ENCODE measurements at places on chromosomes 4 and X.

DNA sequence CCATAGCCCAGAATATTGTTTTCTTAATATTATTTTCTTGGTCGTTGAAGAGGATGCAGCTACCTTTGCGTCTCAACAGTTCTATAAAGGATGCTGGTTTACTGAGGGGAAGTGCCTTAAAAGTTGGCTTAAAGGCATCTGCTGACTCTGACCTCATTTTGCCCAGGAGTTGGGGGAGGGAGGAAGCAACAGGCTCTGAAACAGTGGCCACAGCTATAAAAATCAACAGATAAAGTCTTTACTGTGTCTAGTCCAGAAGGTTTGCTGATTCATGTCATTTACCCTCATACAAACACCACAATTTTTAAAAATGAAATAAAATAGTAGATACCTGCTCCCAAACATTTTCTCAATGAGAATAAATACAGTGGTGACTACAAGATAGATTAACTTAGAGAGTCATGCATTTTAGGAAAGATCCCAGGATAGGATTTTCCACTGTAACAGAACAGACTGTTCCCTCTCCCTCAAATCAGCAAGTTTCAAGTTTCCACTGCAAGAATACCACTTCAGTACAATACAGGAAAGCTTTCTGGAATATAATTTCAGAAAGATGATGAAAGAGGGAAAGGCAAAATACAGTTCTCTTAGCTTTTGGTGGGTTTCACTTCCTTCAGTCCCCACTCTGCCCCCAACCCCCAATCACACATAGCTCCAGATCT, 1.9 kb downstream of the PHKA1 start:
- no peak for DNase-seq

GRCh38 chrX:81868979-81869378, 667.1 kb downstream of the SH3BGRL start:
- no peak for DNase-seq

DNA sequence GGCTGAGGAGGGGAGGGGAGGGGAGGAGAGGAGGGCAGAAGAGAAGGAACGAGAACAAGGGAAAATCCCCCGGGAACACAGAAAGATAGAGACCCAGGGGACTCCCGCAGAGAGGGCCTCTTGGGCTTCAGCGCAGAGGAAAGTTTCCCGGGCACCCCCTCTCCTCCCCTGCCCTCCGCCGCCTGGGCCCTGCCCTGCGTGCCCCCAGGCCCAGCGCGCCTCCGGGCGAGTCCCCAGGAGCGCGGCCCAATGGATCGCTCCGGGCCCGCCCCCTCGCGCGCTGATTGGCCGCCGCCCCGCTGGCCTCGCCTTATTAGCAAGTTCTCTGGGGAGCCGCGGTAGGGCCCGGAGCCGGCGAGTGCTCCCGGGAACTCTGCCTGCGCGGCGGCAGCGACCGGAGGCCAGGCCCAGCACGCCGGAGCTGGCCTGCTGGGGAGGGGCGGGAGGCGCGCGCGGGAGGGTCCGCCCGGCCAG, at the start of gene MSX1:
Gene MSX1, plus strand, starts transcription at position 341 of the 474 bp plus-strand sequence. CDS start 235 bp downstream, outside the sequence.
- DNase-seq: peak; percentile 92

DNA sequence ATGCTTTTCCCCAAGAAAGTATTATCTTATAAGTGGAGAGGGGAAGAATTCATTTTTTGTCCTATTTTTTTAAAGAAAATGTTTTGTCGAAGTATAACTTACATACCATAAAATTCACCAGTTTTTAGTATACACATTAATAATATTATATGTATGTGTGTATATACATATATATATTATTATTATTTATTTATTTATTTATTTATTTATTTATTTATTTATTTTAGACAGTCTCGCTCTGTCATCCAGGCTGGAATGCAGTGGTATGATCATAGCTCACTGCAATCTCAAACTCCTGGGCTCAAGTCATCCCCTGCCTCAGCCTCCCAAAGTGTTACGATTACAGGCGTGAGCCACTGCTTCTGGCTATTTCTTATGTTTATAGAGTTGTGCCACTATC, 334.1 kb downstream of the ZNF674 start:
- no peak for DNase-seq

GRCh38 chr4:114017120-114017917, 37.9 kb upstream of the ARSJ start:
- DNase-seq: no peak

DNA sequence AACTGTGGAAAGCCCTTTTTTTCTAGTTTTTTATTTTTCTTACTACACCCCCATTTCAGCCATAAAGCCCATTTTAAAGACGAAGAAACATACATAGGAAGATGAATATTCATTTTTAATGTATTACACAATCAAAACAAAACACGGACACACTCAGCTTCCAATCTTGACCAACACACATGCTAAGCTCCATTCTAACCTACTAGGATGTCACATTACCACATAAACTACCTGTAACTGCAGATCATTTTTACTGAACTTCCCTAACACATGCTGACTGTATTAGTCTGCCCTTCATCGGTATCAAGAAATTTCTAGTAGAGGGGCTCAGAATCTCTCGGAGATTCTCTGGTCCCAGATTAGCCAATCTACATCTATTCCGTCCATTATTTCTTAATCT, 1.8 kb downstream of the CCNI start:
- no peak for DNase-seq

DNA sequence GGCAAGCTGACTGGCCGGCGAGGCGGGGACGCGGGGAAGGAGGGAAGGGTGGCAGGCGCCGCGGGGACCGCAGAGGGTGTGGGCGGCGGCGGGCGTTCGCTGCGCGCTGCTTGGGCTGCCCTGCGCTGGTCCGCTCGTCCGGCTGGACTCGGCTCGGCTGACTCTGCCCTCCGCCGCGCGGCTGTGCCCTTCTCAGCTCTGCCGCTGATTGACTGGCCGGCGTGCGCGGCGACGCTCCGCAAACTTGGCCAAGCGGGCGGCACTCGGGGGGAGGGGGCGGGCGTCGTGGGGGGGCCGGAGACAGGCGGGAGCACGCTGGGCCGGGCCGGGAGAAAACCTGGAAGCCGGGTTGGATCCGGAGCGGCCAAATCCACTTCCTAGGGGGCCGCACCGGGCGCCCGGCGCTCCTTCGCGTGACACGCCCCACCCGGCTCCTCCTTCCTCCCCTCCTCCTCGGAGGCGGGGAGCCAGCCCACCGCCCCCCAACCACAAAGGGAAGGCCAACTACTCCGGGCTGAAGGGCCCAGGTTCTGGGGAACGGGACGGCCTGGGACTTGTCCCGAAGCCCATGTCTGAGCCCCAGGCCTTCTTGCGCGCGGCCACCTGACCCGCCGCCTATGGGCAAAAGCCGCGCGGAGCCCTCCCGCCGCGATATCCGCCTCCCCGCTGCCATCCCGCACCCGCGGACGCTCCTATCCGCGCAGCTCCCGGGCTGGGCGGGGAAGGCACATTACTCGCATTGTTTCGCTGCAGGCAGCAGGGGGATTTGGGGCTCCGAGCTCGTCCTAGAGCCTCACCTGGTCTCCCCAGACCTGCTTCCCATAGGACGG, at the start of gene GPC4:
Gene GPC4, minus strand, starts transcription at position 214 of the 830 bp plus-strand sequence. CDS start 524 bp downstream, outside the sequence.
- no peak for DNase-seq

DNA sequence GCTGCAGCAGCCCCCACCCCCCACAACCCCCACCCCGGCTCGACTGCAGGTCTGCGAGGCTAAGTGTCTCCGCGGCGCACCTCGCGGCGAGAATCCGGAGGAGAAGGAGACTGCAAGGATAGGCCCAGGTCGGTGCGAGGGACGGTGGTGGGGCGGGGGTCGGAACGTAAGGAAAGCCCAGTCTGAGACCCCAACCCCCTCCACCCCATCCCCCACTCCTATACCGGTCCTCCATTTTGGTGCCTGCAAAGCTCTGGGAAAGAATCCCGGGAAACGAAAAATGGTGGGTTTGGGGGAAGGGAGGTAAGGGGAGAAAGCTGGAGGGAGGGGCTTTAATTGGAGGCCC, 614 bp downstream of the BEX3 start:
- no peak for DNase-seq

DNA sequence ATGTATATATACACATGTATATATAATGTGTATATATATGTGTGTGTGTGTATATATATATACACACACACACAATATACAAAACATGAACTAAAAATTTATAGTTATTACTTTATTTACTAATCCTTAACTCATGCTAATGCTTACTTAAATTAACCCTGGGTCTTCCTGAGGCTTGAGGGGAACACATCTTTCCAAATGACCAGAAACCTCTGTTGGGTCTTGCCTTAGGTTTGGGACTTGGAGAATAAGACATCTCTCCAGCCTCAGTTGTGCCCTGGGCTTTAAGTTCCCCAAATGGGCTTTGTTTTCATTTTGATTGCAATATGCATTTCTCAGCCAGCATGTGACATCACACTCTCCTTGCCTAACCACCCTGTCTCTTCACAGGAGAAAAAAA, 7.7 kb downstream of the GEMIN8 start:
- no peak for DNase-seq

GRCh38 chr4:103400405-103400804, 202.3 kb upstream of the CENPE start:
- DNase-seq: no peak

- peak; percentile 53 for DNase-seq
Measured at GRCh38 chrX:70433848-70434351, 10.7 kb upstream of the DLG3 start.

GRCh38 chr4:38609614-38610013, 54.4 kb upstream of the KLF3 start:
- DNase-seq: no peak

DNA sequence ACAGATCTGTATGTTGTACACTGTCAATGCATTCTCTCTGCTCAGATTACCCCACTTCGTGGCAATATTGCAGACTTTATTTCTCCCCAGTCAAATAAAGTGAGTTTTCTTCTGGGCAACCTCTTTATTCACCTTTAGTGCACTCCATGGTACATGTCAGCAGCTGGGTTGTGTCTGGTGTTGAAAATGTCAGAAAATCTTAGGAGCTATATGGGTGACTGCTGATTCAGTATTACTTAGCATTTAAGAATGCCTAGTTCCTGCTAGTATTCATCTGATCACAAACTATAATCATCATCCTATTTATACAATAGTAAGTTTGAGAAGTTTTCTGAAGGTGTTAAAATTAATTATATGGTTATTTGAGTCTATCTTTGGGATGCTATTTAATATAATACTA, 112.5 kb downstream of the CFAP299 start:
- no peak for DNase-seq

DNA sequence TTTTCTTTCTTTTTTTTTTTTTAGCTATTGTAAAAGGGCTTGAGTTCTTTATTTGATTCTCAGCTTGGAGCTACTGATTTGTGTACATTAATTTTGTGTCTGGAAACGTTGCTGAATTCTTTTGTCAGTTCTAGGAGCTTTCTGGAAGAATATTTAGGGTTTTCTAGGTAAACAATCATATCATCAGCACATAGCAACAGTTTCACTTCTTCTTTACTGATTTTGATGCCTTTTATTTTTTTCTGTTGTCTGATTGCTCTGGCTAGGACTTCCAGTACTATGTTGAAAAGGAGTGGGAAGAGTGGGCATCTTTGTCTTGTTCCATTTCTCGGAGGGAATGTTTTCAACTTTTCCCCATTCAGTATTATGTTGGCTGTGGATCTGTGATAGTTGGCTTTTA, 292.2 kb downstream of the GABRG1 start:
- no peak for DNase-seq

DNA sequence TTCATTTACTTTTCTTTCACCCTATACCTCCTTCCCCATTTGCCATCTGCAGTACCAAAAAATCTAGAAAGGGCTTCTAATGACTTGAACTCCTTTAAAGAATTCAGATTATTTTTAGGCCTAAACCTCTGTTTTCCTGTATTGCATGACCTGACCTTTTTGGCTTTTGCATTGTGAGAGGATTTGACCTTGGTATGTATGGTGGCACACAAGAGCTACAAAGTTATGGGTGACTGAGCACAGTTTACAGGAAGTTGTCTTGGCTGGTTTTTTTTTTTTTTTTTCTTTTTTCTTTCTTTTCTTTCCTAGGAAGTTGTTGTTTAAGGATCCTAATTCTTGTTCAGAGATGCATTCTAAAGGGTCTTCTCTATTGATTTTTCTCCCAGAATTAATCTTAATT, 32.0 kb upstream of the MTMR8 start:
- DNase-seq: no peak

Data from GM19239 (cell line).